Myocyte (in vitro differentiated cells): ENCODE measurements at places on chromosomes 7 and 10. TPM values are rescaled to one million over a fixed set of nuclear protein-coding genes. Genes with fewer than 3 reads are reported as not detected.
A peak's percentile ranks its signal among the peaks of the same experiment; 100 is the strongest.

DNA sequence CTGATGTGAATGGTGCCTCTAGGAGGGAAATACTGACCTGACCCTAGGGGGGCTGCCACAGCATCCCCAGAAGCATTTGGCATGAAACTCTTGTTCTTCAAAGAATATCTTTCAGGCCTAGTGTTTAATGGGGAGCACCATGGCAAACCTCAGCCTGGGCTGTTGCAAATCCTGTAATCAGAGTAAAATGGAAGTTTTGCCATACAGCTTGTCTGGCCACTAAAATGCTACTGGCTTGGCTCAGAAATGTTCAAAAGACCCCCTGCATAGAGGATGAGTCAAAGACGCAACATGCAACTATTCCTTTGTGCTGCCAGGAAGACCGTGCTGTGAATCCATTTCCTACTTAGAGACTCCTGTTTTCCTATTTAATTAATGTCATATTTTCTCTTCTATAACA, 26.7 kb downstream of the HECW1 start:
- DNase-seq, result no peak

DNA sequence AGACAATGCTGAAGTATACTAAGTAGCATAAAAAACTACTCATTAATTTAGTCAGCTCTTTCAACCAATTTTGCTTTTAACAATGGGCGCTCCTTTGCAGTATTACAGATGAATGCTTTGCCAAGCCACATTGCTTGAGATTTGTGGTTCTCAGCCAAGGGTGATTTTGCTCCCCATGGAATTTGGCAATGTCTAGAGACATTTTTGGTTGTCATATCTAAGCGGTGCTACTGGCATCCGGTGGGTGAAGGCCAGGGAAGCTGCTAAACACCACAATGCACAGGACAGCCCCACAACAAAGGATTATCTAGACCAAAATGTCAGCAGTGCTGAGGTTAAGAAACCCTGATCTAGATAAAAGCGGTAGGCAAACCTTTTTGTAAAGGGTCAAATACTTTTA, 112.0 kb downstream of the UBE2H start:
- DNase-seq, result peak; percentile 69

DNA sequence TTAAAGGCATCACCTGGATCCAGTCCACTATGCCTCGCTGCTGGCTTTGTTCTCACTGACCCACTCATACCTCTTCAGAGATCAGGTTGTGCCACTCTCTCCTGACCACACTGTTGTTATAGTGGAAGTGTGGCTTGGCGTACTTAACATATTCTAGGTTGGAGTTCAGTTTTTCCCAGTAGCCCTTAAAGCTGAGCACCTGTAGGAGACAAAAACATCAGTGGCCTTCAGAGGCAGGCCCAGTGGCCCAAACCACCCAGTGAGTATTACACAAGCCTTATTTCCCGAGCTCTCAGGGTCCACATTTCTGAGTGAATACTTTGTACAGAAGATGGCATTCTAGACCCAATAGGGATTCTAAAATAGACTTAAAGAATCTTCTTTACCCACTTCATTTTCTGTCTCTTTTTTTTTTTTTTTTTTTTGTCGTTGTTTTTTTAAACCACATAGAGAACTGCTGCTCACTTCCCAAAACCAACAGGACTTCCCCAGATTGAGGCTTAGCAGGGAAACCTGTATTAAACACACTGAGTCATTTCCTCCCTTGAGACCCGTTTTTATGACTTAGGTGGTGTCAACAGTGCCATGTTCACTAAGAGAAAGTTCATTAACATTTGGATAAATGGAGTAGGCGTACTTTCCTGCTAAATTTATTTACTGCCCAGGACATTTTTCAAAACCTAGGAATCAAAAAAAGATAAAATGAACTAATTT, 85.8 kb downstream of the GSAP start:
- no peak for DNase-seq

- DNase-seq, result peak; percentile 97
Observed at GRCh38 chr7:13920053-13920697, 69.3 kb downstream of the ETV1 start.

DNA sequence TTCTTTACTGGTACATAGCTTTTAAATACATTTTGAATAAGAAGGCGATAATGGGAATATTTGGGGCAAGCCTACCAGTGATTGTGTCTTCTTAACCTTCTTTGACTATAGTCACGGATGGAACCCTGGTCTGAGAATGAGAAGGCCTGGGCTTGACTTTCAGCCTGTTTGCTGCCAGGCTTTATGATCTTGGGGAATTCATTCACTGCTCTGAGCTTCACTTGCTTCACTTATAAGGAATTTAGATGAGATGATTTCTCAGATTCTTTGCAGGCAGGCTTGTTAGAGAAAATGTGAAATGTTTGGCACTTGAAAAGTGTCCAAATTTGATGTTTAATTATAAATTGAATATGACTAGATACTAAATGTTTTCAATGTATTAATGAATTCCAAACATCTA, 42.5 kb downstream of the NUP205 start:
- DNase-seq, result no peak

GRCh38 chr10:93461109-93461806, 20.9 kb downstream of the MYOF start:
- peak; percentile 71 for DNase-seq

GRCh38 chr7:128007303-128007680, 23.9 kb downstream of the LRRC4 start:
- no peak for DNase-seq

ZNF804B gene
- total RNA-seq, result not detected in 2 replicates

GRCh38 chr10:61942604-61943461, 41.3 kb downstream of the ARID5B start:
- DNase-seq, result no peak

DNA sequence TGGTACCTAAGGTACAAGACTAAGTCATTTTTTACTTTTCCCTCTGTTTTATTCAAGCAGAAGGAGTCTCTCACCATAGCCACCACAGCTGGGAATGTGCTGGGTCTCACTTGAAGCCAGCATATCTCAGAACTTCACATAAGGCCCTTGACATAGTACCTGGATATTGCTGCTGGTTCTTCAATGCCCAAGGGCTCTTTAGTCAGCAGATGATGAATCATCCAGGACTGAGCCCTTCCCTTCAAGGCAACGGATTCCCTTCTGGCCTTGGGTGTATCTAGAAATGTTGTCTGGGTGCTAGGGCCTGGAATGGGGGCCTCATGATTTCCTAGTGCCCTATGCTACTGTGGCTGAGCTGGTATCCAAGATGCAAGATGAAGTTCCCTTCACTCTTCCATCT, 93.9 kb downstream of the ADCYAP1R1 start:
- no peak for DNase-seq

PCLO gene
- 1.4 and 2.2 TPM in 2 replicates for total RNA-seq

DNA sequence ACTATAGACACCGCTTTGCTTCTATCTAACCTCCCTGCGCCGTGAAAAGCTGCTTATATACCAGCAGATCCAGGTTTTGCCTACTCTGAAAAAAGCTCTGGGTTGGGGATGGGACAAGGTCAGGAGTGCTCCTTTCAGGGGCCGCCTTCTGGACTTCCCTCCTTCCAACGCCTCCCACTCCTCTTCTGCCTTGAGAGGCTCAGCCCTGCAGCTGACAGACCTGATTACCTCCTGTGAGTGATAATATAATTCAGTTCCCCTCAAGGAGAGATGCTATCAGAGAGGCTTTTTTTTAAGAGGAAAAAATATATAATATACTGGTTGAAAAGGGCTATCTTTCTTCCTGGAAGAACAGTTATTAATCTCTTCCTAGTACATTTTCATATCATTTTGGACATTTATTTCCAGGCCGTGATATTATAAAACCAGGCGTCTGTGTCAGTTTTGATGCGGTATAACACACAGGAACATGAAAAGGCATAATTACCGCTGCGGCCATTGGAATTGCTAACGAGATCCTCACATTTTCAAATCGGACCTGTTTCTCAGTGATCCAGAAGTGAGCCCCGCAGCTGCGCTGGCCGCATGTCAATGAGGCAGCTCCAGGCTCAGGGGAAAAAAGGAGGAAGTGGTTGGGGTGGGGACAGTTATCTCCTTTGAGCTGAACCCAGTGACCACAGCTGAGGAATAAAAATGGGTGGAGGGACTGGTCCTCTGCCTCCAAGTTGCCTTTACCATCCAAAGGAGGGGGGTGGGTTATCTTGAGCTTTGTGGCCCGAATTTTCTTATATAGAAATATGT, 457.1 kb downstream of the TYW1 start:
- DNase-seq, result no peak

DNA sequence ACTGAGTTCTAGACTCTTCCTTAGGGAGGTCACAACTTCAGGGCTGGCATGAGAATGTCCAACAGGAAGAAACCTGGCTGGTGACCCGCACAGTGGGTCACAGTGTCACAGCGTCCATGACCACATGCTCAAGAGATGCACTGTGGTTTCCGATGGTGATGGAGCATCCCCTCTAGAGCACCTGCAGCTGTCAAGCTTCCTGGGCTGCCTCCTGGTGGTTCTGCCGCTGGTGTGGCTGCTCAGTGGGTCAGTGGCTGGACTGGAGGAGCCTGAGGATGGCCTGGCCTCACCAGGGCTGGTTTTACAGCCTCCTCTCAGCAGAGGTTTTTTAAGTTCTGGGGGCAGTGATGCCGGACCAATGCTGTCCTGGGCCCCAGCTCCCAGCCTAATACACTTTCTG, 149.3 kb downstream of the SH3PXD2A start:
- DNase-seq, result no peak

GRCh38 chr10:33382216-33382600, 47.7 kb upstream of the NRP1 start:
- no peak for DNase-seq

DNA sequence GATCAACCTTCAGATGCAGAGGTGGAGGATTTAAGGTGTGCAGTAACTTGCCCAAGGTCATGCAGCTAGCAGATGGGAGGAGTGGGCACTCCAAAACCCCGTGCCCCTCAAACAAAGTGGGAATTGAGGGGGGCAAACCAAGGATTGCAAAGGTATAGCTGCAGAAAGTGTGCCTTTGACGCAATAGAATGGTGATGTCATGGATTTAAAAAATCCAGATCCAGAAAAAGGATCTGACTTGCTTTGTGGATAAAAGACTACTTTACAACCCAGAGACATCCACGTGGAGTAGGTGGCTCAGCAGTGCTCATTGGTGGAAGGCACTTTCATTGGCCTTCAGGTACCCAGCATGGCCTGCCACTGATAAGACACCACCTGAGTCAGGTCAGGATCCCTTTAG, 15.7 kb upstream of the ADRB1 start:
- no peak for DNase-seq

ICA1 gene
- total RNA-seq, result 0.16 TPM in 1 of 2 replicates, not detected in the other

TUBAL3 gene
- not detected in 2 replicates for total RNA-seq

DNA sequence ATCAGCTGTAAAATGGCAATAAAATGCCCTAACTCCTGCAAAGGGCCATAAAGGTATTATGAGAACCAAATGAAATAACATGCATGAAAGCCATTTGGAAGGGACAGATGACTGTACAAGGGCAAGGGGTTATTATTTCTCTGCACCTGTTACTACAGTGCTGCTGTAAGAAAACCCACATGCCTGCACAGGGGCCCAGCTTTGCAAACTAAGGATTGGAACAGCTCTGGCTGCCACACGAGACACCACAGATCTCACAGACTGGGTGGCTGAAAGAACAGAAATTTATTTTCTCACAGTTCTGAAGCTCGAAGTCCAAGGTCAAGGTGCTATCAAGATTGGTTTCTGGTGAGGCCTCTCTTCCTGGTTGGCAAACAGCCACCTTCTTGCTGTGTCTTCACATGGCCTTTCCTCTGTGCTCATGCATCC, 409.0 kb upstream of the NRP1 start:
- peak; percentile 76 for DNase-seq

TFEC gene
- total RNA-seq, result 0.26 TPM in 1 of 2 replicates, not detected in the other

DNA sequence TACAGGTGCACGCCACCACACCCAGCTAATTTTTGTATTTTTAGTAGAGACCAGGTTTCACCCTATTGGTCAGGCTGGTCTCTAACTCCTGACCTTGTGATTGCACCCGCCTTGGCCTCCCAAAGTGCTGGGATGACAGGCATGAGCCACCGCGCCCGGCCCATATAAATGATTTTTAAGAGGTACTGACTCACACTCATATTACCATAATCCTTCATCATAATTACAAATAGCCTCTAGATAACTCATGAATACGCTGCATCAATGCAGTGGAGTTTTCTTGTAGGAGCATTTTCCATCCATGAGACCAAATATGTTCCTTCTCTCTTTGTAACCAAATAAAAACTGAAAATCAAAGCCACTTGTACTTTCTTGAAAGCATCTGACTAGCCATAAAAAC, 193.3 kb downstream of the GRM8 start:
- no peak for DNase-seq

SRI gene
- total RNA-seq, result 42.2 and 49.4 TPM in 2 replicates

GRCh38 chr7:103795787-103796186, 193.7 kb downstream of the RELN start:
- no peak for DNase-seq

ADAM22 gene
- total RNA-seq, result 0.10 and 0.27 TPM in 2 replicates

DNA sequence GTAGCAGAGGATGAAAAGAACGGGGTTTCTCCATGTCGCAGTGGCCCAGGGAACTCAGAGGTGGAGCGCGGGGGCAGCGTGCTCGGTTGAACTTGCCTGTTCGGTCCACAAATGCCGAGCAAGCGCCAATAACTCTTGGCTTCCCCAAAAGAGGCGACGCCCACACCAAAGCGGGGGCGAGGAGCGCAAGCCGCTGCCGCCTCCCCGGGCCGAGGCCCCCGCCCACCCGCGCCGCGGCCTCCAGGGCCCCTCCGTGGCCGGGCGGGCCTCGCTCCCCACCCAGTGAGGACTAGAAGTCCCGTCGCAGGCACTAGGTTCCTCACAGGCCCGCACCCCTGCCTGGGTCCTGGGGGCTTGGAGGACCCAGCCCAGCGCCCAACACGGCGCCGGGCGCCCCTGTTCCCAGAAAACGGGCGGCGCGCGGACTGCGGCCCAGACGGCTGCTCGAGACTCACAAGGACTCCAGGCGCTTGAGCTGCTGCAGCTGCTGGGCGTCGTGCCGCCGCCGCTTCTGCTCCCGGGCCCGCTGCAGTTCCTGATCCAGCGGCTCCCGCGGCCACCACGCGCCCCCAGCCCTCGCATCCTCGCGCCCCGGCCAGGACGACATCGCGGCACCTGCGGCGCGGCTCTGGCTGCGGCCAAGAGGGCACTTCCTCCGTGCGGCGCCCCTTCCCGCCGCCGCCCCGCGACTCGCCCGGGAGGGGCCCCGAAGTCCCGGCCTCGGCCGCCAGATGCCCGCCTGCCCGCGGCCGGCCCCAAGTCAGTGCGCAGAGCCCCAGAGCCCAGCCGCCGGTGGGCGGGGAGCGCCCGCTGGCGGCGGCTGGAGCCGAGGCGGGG, 14.6 kb upstream of the FKBP9 start:
- DNase-seq, result peak; percentile 90

CHAT gene
- not detected in 2 replicates for total RNA-seq

DNA sequence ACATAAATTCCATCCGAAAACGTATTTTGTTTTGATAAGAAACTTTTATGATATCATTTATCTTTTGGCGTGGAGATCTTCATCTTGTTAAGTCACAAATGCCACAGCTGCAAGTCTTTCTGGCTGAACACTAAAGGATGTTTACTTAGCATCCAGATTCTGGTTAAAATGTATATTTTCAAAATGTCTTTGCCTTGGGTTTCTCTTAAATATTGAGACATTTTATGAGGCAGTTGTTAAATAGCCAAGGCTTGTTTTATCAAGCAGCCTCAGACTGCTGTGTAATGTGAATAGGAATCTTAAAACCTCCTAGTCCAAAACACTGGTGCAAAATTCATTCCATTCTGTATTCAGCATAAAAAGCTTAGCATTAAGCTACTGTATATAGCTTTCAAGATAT, 136.3 kb upstream of the FZD1 start:
- no peak for DNase-seq
